ENCODE measurements at places on chromosomes 5 and 9. TPM values are rescaled to one million over a fixed set of nuclear protein-coding genes. Genes with fewer than 3 reads are reported as not detected.
A peak's percentile ranks its signal among the peaks of the same experiment; 100 is the strongest.

- no peaks in the 10 kb centered on the region for H3K27me3 ChIP-seq
- no peaks in the 10 kb centered on the region for H3K36me3 ChIP-seq
- no peak overlapping the region for H3K4me3 ChIP-seq
- no peak for DNase-seq
These were observed 185.0 kb downstream of the CNTLN start for GRCh38 chr9:17319864-17320263.

- DNase-seq: no peak
- H3K4me3 ChIP-seq: no peak overlapping the region
- peaks cover 17% of the 10 kb centered on the region for H3K27me3 ChIP-seq
- no peak overlapping the region for H3K27ac ChIP-seq
- no peaks in the 10 kb centered on the region for H3K36me3 ChIP-seq
- H3K4me1 ChIP-seq: no peaks in the 10 kb centered on the region
These were observed 39.6 kb downstream of the WNK2 start for GRCh38 chr9:93223260-93224180.

- H3K4me3 ChIP-seq: peak within 1 kb of the TSS; percentile 97
- DNase-seq: peak; percentile 96
- no peaks in the 10 kb centered on the region for H3K27me3 ChIP-seq
- peaks cover 26% of the 10 kb centered on the region for H3K4me1 ChIP-seq
- H3K36me3 ChIP-seq: peaks cover 12% of the 10 kb centered on the region
These were observed at the start of gene DAP for GRCh38 chr5:10761185-10761932. TSS of gene DAP (minus strand) at chr5:10761234. CDS start at chr5:10761068, 166 bp downstream.

GRCh38 chr9:76613974-76614373 lies 150.3 kb upstream of the PCA3 start:
- peaks cover 45% of the 10 kb centered on the region for H3K27me3 ChIP-seq
- H3K36me3 ChIP-seq: no peaks in the 10 kb centered on the region
- peaks cover 8% of the 10 kb centered on the region for H3K4me1 ChIP-seq
- H3K27ac ChIP-seq: no peak overlapping the region

GRCh38 chr5:156043351-156043750 lies 283.6 kb upstream of the SGCD start:
- no peaks in the 10 kb centered on the region for H3K27me3 ChIP-seq
- no peaks in the 10 kb centered on the region for H3K36me3 ChIP-seq

Gene TAS2R1
- not detected for total RNA-seq

Gene IFNA13
- not detected for total RNA-seq

Gene P4HA2
- 10.1 TPM for total RNA-seq

Gene FGD3
- 160 TPM for total RNA-seq
